ENCODE measurements at places on chromosomes 3 and 15.

GRCh38 chr3:129746629-129747028, 140.2 kb upstream of the PLXND1 start:
- DNase-seq: no peak

DNA sequence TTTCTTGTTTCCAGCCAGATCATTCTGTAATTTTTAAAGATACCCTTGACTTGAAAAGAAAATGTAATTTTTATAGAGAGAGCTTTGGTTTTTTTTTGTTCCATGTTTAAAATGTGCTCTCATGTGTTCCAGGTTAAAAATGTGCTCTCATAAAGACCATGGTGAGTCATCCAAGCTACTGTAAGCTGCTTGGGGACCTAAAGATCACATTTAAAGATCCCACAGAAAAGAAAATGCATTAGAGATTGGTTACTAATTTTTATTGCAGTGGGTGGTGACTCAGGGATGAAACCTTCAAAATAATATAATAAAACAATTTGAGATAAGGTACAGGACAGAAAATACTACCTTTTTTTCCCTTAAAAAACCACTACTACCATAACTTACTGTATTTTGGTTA, 11.0 kb downstream of the TCF12 start:
- no peak for DNase-seq

DNA sequence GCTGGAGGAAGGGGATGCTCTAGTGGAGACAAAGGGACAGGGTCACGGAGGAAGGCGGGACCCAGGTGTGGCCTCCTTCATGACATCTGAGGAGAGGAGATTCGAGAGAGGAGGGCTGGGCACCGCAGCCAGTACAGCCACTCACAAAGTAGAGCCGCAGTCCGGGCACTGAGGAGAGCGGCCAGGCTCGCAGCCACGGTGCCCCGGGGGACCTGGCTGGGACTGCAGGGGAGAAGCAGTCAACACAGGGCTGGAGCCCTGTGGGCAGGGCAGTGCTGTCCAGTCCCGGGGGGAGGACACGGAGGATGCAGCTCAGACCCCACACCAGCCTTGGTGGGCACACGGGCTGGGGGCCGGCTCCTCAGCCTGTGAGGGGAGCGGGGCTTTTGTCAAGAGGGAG, 40.3 kb downstream of the HMCES start:
- no peak for DNase-seq

DNA sequence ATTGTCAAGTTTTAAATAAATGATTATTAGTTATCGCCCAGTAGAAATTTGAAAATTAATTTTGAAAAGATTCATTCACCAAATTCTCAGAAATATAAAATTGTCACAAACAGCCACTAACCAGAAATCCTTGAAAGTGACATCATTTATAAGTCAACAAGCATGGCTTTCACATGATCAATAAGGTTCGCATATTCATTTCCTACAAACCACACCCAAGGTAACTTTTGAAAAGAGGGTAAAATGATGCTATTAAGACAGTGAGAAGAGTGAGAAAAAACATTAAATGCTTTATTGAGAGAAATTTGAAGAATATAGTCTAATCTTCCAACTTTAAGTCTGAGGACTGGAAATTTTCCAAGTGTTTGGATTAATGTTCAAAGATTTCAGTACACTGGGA, 263.6 kb upstream of the ALCAM start:
- DNase-seq: no peak

DNA sequence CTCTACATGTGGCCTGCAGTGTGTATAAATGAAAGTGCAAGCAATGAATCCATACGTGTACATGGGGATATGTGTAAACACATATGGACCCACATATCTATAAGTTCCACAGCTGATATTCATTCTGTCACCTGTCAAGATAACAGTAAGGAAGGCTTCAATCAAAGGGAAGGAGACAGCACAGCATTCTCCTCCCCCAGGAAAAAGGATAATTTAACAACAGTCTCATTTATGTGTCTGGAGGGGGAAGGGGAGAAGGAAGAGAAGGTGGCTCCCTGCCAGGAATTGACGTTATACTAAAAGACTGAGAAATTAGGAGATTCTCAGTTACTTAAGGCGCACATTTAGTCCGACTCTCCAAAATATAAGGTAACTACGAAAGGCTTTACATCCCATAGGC, 345.9 kb downstream of the FOXP1 start:
- DNase-seq: no peak

DNA sequence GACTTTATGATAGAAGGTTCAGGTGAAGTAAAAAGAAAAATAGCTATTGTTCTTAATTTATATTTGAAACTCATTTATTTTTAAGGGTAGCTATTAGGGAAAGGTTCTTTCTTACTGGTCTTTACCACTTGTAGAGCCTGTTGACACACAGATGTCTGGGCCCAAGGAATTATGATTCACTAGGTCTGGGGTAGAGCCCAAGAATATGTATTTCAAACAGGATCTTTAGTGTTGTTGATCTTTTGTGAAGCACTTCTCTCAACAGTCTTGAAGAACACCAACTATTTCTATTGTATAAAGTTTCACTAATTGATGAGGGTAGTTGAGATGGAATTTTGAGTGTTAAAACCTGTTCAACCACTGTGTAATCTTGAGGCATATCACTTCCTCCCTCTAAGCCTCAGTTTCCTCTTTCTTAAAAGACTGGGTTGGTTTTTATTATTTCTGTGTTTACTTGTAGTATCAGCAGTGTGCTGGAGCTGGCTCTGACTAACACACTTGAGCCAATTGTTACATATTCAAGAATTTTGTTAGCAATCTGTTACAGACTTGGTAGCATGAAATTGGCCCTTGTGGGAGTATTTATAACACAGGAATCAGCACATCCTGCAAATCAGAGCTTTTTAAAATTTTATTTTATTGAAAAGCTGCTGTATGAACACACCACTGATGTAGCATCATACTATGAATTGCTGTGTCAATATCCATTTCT, 155.9 kb downstream of the RBMS3 start:
- no peak for DNase-seq

GRCh38 chr3:105532251-105532650, 165.5 kb downstream of the ALCAM start:
- no peak for DNase-seq

GRCh38 chr3:9247941-9248521, 1.4 kb downstream of the SRGAP3 start:
- no peak for DNase-seq

- no peak for DNase-seq
These were observed 100.3 kb downstream of the ZIC1 start for GRCh38 chr3:147509448-147509847.

DNA sequence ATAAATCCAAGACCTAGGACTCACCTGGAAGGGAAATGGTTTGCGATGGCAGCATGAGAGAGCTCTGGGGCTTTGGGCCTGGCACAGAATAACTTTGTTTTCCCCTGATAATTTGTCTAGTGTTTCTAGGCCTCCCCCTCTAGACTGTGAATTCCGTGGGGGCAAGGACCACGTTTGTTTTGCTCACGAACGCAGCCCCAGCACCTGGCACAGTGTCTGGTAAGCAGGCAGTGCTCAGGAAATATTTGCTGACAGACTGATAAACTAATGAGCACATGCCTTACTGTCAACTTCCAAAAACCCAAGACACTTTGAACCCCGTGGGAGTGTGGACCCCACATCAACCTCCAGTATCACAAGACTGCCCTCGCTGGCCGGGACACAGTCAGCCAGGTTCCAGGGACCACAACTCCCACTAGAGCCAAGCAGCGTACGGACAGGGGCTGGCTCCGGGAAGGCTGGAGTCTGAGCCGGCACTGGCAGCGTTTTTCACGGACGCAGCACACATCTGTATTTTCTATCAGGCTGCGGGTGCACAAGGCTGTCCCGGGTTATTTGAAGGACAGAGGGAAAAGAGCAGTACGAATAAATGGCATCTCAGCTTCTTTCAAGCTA, 146.5 kb downstream of the XXYLT1 start:
- DNase-seq: no peak

GRCh38 chr3:4504340-4505261, 11.5 kb downstream of the ITPR1 start:
- no peak for DNase-seq

DNA sequence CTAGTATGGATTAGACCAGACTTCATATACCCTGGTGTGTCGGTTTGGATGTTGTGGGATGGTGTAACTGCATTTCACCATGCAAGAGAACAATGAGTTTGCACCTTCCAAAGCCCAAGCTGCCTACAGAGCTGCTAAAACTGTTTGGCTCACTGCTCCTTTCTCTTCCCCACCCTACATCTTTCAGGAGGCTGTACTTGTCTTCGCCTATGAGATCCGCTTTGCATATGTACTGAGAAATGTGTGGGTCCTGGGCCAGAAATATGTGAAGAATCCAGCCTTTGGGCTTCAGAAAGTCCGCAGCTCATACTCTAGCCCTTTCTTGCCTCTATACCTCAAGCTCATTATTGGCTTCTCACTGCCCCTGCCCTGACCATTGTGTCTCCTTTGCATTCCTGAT, 1060.0 kb downstream of the NTRK3 start:
- no peak for DNase-seq

GRCh38 chr15:64931381-64931780, 19.7 kb downstream of the ANKDD1A start:
- DNase-seq: no peak

DNA sequence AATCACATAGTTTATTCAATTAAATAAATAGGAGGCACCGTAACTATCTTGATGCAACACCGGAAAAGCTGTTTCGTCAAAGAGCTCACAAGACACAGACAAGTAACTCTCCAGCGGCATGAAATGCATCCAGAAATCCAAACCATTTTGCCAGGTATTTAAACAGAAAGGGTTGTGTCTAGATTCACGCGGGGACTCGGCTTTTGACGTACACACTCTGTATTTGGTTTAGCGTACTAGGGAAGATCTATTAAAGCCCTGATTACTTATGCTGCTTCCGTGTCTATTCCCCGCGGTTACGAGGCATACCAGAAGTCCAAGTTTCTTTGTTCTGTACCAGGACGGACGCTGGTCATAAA, 718 bp downstream of the BNIP2 start:
- peak; percentile 12 for DNase-seq

GRCh38 chr3:140906785-140907184, 34.9 kb upstream of the SLC25A36 start:
- DNase-seq: no peak

DNA sequence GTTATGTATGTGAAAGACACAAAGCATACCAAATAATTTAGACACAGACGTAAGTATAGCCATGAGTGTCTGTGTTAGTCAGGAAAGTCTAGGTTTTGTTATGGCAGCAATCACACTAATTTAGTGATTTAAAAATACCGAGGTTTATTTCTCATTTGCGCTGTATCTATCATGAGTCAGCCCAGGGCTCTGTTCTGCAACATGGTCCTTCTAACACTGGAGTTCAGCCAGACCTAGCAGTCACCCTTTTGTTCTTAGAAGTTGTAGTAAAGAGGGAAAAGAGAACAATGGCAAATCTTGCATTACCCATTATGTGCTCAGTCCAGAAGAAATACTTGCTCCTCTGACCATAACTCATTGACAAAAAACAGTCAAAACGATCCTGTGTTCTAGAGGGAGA, 311.5 kb downstream of the NLGN1 start:
- no peak for DNase-seq

DNA sequence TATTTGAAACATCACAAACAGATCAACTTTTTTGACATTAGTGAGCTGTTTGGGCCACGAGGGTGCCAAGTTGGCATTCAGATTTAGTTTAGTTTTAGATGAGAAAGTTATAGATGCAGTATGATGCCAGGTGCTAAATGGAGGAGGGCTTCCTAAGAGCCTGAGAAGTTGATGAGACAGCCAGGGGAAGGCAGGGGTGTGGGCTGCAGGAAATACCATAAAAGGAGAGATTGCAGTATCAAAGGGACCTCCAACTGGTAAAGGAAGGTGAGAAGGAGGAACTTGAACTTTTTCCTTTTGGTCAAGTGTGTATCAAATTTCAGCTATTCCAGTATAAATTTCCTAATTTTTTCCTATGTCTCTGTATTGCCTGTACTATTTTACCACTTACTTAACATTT, 2.0 kb upstream of the TNIK start:
- peak; percentile 46 for DNase-seq

DNA sequence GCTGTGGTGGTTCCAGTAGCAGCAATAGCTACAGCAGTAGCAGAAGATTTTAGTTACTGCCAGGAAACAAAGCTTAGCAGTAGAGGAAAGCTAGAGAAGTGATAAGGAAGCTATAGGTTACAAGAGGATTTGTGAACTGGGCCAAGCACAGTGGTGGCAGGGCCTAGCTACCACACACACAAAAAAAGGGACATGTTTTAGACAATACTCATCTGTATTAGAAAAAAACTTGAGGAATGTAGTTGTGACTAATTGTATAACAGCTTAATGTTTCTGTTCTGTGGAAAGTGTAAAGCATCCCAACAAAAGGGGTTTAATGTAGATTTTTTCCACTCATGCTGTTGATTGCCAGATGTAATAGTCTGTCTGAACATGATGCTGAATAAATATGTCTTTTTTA, 29.9 kb upstream of the PFN2 start:
- DNase-seq: no peak

DNA sequence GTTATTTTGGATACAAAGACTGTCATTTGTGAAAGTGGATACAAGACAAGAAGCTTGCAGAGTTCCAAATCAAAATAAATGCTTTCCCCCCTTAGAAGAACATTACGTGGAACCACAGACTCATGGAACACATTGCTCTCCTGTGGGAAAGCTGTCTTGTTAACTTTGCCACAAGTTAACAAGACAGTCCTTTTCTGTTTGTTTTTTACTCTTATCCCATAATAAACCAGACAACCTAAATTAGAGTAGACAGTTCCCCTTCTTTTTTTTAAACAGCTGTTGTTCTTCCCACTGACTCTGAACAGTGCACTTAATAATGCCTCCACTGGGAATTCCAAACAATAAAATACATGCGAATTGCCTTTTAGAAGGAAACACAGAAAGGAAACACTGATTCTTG, 255.3 kb upstream of the UBE2E2 start:
- DNase-seq: no peak

DNA sequence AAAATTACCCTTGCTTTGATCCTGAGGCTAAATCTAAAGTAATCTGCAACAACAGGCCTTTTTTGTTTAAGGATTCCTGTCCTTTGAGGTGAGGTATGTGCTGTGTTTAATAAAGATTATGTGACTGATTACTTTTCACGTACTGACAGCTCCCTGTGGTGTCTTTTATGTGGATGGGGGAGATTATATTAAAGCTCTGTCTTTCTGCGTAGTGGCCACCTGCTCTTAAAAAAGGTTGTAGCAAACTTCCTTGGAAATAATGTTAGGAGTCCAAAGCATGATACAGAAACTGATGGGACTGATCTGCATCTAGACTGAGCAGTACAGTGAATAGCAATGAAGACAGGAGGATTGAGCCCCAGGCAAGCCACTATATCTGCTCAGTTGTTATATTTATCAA, 453.0 kb upstream of the GOLIM4 start:
- no peak for DNase-seq

GRCh38 chr3:128805772-128806171, 73.6 kb upstream of the ACAD9 start:
- no peak for DNase-seq

DNA sequence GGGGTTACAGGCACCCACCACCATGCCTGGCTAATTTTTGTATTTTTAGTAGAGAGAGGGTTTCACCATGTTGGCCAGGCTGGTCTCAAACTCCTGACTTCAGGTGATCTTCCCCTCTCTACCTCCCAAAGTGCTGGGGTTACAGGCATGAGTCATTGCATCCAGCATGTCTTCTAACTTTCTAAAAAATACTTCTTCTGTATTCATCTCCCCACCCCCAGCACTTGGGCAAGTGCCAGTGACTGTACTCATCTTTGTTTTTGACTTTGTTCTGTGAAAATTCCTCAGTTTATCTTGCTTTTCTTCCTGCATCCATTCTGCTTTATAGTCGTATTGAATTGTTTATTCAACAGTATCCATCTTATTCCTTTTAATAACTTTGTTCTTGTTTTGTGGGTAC, 47.6 kb downstream of the ARIH1 start:
- DNase-seq: no peak
